NCI-H345 (cell line): ENCODE measurements at places on chromosomes 3 and 15.

DNA sequence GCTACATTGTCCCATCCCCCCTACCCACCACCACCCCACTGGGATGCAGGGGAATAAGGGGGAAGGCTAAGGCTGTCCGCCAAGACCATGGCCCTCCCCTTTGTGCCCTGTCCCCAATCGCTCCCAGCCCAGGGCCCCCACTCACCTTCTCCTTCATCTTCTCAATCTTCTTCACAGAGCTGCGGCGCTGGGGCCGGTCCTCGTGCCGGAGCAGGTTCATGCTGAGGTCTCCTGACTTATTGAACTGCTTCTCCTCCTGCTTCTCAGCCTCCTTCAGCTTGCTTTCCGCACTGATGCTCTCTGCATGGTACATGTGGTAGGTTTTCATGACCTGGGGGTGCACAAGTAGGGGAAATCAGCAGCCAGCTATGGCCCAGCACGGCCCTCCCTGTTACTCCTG lies 101.0 kb upstream of the RAD18 start:
- no peak for DNase-seq

- DNase-seq, result peak; percentile 0
Observed at GRCh38 chr3:172461530-172462138, 13.4 kb upstream of the GHSR start.

- DNase-seq, result no peak
Observed at GRCh38 chr3:54185740-54186139, 63.4 kb downstream of the CACNA2D3 start.

DNA sequence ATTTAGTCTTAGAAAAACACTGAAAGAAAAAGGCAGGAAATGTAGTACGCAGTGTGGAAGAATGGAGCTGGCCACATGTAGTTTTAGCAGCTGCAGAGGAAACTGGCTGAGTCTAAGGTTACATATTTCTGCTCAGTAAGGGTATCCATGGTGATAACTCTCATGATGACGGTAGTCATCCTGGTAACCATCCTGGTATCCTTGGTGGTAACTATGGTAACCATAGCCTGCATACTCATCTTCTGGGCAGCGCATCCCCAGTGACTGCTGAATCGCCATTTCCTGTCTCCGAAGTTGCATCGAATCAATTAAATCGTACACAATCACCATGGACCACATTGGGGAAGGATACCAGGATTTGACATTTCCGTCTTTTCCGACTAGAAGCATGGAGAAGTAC lies 35.7 kb downstream of the CCDC80 start:
- no peak for DNase-seq

- no peak for DNase-seq
Observed at GRCh38 chr3:159910991-159911663, 77.5 kb upstream of the IL12A start.

GRCh38 chr3:181076558-181076957 lies 87.0 kb upstream of the DNAJC19 start:
- no peak for DNase-seq

GRCh38 chr15:93610944-93611343 lies 521.9 kb upstream of the RGMA start:
- no peak for DNase-seq

- no peak for DNase-seq
Observed at GRCh38 chr3:166195808-166196207, 358.6 kb upstream of the BCHE start.

GRCh38 chr3:11929531-11929930 lies 74.7 kb upstream of the SYN2 start:
- DNase-seq, result no peak

GRCh38 chr15:100932676-100933348 lies 13.7 kb downstream of the LRRK1 start:
- DNase-seq, result no peak

- DNase-seq, result no peak
Observed at GRCh38 chr15:94346282-94346681, 114.9 kb downstream of the MCTP2 start.

DNA sequence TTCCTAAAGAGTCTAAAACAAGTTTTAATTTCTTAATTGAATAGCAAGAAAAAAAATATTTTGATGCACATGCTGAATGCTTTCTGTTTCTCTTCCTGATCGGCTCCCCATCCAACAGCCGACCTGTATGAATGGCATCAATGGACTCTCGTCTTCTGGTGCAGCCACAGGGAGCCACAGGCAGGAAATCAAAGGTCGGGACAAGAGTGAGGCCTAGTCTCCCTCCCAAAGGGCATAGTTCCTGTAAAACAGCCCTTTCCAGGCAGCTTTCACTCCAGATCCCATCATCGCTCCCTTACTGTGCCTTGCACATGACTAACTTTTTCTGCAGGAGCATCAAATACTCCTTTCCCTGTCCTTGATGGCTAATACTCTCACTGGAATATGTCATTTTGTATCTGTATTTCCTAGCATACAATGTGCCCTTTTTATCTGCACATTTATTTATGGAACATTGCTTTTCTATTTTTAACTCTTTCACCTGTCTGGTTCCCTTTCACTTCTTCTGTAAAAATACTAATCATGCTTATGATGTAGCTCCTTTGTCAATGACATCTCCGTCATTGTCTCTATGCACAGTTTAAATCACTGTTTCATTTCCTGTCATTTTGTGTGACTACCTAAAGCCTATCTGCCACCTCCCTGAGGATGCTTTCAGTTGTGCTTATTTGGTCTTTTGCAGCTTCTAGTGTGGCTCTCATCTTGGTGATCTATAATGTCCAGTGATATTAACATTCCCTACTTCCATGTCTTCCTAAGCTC lies 326.2 kb downstream of the CTNNB1 start:
- DNase-seq, result no peak

DNA sequence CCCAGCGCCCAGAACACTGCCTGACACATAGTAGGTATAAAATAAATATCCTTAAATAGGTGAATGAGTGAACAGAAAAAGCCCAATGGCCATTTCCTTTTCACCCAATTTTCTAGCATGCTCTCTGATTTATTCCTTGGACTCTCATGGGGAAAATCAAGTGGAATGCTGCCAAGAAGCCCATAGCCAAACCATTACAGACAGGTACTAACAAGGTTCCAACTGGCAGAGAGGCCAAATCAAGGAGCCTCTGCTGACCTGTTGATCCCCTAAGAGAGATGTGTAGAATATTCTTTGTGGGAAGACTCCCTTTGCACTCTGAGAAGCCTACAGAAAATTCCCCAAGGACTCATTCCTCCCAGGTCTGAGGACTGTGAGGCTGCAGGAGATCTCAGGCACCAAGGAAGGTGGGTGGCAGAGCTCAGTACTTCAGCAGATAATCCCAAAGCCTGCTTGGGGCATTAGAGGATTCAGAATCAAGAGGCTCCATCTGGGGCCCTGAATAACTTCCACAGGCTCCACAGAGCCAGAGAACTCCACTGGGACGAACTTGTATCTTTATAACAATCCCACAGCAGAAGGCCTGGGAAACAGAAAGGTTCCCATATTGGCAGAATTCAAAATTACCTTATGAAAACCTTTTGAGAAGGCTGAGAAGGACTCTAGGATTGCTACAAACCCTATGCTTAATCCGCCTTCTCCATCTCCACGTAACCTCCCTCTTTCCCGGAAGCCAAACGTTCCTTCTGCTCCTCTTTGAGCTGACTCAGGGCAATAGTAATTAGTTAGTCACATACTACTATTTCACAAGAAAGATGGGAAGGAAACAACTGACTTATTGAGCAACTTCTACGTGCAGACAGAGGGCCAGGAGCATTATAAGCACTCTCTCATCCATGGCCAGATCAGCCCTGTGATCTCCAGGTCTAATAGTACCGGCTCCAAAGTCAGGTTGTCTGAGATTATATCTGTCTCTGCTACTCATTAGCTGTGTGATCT lies 34.5 kb downstream of the PRICKLE2 start:
- no peak for DNase-seq

GRCh38 chr3:25235466-25235865 lies 192.6 kb upstream of the RARB start:
- no peak for DNase-seq

GRCh38 chr3:129958755-129959154 lies 15.8 kb upstream of the TRH start:
- DNase-seq, result no peak

GRCh38 chr15:69912116-69912515 lies 185.6 kb downstream of the TLE3 start:
- no peak for DNase-seq

DNA sequence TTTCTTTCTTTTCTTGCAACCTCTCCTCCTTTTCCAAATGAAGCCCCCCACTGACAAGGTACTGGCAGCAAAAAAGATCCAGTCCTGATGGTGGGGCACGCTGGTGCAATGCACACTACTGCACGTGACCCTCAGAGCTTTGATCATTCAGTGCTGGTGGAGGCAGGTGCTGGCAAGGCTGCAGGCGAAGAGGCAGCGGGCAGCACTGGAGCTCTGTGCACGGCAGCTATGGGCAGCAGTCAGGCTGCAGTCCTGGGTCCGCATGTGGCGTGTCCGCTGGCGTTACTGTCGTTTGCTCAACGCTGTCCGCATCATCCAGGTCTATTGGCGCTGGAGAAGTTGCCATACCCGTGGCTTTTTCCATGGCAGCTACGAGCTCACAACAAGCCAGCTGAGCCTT lies 40.1 kb upstream of the IQCF6 start:
- no peak for DNase-seq

DNA sequence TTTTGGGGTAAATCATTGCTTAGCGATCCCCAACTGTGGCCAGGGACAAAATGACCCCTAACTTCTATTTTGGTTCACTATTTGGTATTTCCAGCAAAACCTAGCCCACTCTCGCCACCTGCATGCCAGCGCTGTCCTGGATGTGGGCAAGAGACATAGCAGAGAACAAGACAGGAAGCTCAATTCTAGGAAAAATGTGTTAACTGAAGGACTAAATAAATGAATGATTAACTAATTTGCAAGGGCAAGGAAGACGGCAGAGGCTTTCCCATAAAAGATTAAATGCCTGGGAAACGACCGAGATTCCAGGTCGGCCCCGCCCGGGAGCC lies 408 bp downstream of the NICN1 start:
- no peak for DNase-seq

GRCh38 chr3:178593786-178594185 lies 57.5 kb downstream of the KCNMB2 start:
- no peak for DNase-seq

GRCh38 chr3:45551214-45552010 lies 43.1 kb upstream of the LIMD1 start:
- DNase-seq, result no peak

DNA sequence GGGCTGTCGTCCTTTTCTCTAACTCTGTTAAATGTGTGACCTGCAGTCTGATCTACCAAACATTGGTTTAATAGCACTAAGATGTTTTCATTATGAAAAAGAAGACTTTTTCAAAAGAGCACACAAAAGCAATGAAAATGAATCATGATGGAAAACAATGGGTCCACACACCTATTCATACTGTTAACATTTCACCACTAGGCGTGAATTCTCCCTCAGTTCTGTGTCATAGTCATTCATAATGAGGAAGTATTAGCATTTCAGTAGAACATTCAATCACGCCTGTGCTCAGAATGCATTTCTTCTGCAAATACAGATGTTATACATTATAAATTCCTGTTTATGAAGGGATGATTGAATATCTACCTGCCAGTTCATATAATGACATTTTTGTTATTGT lies 35.9 kb downstream of the EIF4E3 start:
- no peak for DNase-seq

DNA sequence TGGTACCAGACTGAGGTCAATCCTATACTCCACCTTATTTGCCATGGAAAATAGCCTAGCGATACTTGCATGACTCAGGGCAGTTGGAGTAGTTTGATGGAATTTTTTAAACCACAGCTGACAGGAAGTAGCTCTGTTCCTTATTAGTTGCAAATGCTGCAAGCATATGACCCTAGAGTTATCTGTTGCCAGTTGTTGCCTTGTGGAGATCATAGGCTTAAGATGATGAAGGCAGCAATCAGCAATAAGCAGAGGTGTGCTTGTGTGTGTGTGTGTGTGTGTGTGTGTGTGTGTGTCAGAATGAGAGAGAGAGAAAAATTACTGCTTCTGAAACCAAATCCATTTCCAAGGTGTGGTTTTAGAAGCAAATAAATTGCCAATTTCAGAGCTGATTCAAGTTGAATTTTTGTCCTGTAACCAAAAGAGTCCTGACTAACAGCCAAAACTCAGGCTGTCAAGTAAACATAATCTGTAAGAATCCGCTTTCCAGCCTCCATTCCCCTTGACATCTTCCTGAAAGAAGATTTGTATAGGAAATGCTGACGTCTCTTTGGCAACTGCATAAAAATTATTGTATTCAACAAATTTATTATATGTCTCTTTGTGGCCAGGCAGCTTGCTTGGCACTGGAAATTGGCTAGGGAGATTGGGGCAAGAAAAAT lies 141.2 kb downstream of the SERPINI1 start:
- no peak for DNase-seq
